ENCODE measurements at places on chromosomes 12 and 14.

DNA sequence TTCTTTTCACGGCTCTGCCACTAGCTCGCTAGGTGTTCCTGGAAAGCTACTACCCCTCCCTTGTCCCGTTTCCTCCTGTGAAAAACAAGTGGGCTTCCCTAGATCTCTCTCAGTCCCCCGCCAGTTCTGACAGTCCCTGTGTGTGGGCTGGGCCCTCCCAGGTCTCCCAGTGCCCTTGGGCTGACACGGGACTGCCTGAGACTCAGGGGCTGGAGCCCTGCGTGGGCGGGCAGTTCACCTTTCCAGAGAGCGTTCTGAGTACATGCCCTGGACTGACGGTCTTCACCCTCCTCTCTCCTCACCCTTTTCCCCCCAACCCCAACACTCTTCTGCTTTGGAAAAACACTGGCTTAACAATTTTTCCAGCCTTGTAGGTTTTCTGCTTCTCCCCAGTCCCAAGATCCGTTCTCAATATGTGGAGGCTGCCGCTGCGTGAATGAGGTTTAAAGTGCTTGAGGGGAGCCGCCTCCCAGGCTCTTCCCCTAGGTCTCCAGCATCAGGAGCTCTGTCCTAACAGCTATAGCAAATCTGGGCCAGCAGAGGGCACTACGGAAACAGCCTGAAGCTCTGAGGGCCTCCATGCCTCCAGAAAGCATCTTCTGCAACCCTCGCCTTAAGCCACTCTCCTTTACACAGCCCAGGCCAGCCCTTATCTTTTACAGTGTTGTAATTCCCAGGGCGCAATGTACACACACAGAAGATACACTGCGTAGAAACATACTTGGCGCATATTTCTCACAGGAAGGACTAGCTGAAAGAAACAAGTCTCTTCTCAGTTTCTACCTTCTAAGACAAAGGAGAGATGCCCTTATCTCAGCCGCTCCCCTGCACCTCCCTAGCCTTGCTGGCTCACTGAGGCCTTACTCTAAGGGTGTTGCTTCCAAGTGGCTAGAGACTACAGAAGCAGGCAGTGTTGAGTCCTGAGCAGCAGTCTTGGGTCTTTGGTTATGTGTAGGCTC lies 10.4 kb upstream of the DCD start:
- peaks cover 12% of the 10 kb centered on the region for H3K4me1 ChIP-seq
- no peak overlapping the region for H3K4me3 ChIP-seq
- DNase-seq = no peak
- no peaks in the 10 kb centered on the region for H3K36me3 ChIP-seq

- DNase-seq = peak; percentile 68
- no peaks in the 10 kb centered on the region for H3K36me3 ChIP-seq
- H3K27ac ChIP-seq = peak overlapping the region; percentile 77
These were observed 12.5 kb downstream of the EGLN3 start for GRCh38 chr14:33938131-33938949.

GRCh38 chr12:2360630-2361170 lies 307.9 kb downstream of the CACNA1C start:
- H3K4me3 ChIP-seq = no peak overlapping the region
- no peaks in the 10 kb centered on the region for H3K4me1 ChIP-seq
- H3K27ac ChIP-seq = no peak overlapping the region
- no peaks in the 10 kb centered on the region for H3K27me3 ChIP-seq
- no peaks in the 10 kb centered on the region for H3K36me3 ChIP-seq
- DNase-seq = no peak

GRCh38 chr12:114776731-114777442 lies 92.9 kb upstream of the TBX3 start:
- H3K4me3 ChIP-seq = no peak overlapping the region
- H3K27me3 ChIP-seq = no peaks in the 10 kb centered on the region
- no peaks in the 10 kb centered on the region for H3K4me1 ChIP-seq
- H3K36me3 ChIP-seq = no peaks in the 10 kb centered on the region

DNA sequence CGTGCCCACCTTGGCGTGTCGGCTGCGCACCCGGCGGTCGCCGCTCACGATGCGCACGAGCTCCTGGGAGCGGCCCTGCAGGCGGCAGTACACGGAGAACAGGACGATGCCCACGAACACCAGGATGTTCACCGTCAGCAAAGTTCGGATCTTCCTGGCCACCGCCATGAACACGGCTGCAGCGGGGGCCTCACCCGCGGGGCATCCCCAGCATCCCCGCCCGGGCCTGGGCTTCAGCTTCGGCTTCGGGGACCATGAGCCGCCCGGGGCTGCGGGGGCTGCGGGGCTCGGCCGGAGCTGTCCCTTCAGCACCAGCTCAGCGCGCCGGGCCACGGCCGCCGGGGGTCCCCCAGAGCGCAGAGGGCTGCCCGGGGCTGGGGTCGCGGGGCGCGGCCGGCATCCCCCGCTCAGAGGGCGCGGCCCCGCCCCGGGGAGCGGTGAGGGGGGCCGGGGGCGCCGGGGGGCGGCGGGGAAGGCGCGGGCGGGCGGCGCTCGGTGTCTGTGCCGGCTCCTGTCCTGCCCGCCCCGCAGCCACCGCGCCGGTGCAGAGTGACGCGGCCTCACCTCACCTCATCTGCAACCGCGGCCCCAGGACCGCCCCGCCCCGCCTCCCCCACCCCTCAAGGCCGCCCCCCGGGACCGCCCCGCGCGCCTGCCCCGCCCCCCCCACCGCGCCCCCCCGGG lies at the start of gene GALNT9:
Gene GALNT9, minus strand, starts transcription at position 554 of the 684 bp plus-strand sequence. Its CDS starts 386 bp downstream, at position 168.
- no peak for DNase-seq
- H3K27me3 ChIP-seq = peaks cover 78% of the 10 kb centered on the region
- no peak within 1 kb of the TSS for H3K27ac ChIP-seq
- no peaks in the 10 kb centered on the region for H3K36me3 ChIP-seq
- H3K4me3 ChIP-seq = no peak within 1 kb of the TSS
- H3K4me1 ChIP-seq = no peaks in the 10 kb centered on the region

DNA sequence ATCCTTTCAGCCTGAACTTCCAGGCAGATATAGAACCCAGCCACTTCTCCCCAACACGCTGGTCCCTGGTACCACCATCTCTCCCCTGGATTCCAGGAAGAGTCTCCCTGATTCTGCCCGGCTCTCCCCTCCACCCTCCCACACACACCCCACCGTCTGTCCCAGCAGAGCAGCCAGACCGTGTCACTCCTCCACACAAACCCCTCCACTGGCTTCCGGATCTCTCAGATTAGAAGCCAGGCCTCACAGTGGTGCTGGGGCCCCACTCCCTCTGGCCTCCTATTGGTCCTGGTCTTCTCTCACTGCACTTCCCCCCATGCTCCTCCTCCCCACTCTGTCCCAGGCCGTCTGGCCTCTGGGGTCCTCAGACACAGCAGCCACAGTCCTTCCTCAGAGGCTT lies 52.4 kb upstream of the CDKN3 start:
- H3K27ac ChIP-seq = no peak overlapping the region
- peaks cover 3% of the 10 kb centered on the region for H3K4me1 ChIP-seq
- H3K36me3 ChIP-seq = no peaks in the 10 kb centered on the region
- no peak overlapping the region for H3K4me3 ChIP-seq
- H3K27me3 ChIP-seq = no peaks in the 10 kb centered on the region

DNA sequence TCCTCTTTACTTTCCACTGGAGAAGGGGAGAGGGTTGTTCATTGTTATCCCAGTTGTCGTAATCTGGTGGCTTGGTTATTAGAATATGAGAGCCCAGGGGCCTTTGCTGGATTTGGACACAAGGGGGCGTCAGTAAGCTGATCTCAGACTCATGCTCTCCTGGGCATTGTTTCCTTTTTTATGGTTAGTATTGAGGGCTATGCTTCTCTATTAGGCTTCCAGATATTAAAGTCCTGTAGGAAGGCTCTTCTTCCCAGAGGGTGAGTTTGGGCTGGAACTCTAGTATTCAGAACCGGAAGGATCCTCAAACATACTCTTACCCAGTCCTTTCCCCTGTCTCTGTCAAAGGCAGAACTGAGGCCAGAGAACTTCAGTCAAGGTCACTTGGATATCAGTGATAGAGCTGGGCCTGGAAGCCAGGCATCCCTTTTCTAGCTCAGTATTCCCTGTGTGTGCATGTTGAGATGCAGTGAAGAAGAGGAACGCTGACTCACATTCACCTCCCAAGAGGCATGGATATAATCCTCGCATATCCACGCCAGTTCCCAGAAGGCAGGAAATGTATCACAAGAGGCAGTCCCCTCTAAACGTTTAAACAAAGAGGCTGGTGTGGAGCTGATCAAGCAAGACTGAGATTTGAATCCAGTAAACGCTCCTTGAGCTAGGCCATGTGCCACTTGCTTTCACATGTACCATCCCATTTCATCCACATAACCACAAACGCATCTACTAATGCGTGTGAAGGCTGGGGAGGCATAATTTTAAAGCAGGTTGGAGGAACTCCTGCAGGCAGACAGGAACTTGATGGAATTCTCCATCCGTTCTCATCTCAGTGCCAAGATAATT lies 41.6 kb downstream of the UBE3B start:
- peaks cover 5% of the 10 kb centered on the region for H3K4me1 ChIP-seq
- H3K27ac ChIP-seq = peak overlapping the region; percentile 69
- H3K4me3 ChIP-seq = no peak overlapping the region
- DNase-seq = peak; percentile 74
- no peaks in the 10 kb centered on the region for H3K27me3 ChIP-seq
- peaks cover 97% of the 10 kb centered on the region for H3K36me3 ChIP-seq

GRCh38 chr14:89700801-89701200 lies 253.7 kb downstream of the EFCAB11 start:
- H3K27ac ChIP-seq = no peak overlapping the region
- H3K4me3 ChIP-seq = peak overlapping the region; percentile 82
- DNase-seq = no peak
- no peaks in the 10 kb centered on the region for H3K27me3 ChIP-seq

DNA sequence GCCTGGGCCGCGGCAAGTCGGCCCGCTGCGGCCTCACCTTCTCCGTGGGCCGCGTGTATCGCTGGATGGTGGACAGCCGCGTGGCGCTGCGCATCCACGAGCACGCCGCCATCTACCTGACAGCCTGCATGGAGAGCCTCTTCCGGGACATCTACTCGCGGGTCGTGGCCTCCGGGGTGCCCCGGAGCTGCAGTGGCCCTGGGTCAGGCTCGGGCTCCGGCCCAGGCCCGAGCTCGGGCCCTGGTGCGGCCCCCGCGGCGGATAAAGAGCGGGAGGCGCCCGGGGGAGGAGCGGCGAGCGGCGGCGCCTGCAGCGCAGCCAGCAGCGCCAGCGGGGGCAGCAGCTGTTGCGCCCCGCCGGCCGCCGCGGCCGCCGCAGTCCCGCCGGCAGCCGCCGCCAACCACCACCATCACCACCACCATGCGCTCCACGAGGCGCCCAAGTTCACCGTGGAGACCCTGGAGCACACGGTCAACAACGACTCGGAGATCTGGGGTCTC lies 226.2 kb upstream of the CRY1 start:
- H3K36me3 ChIP-seq = no peaks in the 10 kb centered on the region
- no peak overlapping the region for H3K27ac ChIP-seq
- no peak for DNase-seq

- no peaks in the 10 kb centered on the region for H3K36me3 ChIP-seq
- H3K4me1 ChIP-seq = no peaks in the 10 kb centered on the region
- no peak overlapping the region for H3K4me3 ChIP-seq
- DNase-seq = no peak
- H3K27me3 ChIP-seq = no peaks in the 10 kb centered on the region
- no peak overlapping the region for H3K27ac ChIP-seq
These were observed 23.0 kb downstream of the ISCA2 start for GRCh38 chr14:74516451-74517160.

DNA sequence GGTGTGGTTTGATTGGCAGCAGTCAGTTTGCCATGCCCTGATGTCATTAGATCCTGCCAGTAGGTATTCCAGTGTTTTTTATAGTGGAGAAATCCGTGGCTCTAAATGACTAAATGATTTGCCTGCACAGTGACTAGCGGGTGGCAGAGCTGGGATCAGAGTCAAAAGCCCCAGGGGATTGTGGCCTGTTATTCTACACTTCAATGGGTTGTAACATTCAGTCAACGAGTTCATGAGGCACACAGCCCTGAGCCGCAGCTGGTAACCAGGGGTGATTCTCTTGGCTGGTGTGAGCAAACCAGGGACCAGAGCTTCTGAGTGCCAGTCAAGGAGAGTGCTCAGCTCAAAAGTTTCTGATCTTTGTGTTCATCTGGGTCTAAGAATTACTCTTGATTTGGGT lies 1.8 kb downstream of the MYH6 start:
- no peaks in the 10 kb centered on the region for H3K4me1 ChIP-seq
- peaks cover 26% of the 10 kb centered on the region for H3K36me3 ChIP-seq
- H3K27ac ChIP-seq = no peak overlapping the region
- no peak overlapping the region for H3K4me3 ChIP-seq
- DNase-seq = no peak
